ENCODE measurements at places on chromosomes 5 and 9. TPM values are rescaled to one million over a fixed set of nuclear protein-coding genes. Genes with fewer than 3 reads are reported as not detected.

- DNase-seq = no peak
Observed at GRCh38 chr5:102216678-102217077, 79.4 kb downstream of the SLCO4C1 start.

- no peak for DNase-seq
Observed at GRCh38 chr9:35484406-35484805, 5.5 kb upstream of the RUSC2 start.

DNA sequence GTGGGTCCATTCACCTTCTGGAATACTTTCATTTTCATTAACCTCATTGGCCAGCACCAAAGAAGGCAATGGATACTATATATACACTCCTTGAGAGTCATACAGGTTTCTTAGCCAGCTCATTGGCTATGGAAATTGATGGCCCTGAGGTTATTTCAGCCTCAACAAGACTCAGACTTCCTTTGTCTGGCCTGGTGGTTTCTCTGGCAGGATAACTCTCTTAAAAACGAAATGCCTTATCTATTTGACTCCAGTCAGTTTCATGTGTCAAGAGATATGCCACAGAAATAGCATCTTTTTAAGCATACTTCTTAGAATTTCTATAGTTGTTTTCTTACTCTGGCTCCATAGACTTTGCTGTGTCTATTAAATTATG lies 28.9 kb downstream of the CDH9 start:
- no peak for DNase-seq

NR2F1 gene
- total RNA-seq = not detected

DNA sequence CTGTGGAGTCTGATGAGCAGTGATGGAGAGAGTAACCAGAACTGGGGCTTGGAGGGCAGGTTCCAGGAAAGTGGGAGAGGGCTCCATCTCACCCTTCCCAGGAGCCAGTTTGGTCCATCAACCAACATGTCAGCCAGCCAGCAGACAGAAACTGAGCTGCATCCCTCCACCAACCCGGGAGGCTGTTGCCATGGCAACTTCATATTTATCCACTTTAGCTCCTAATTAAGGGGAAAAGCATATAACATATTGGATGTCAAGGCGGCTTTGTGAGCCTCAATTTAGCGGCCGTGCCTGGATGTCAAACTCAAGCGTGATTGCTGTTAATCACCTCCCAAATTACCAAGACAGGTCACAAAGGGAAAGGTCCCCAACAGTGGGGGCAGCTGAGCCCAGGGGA lies 81.5 kb upstream of the ARAP3 start:
- DNase-seq = no peak

- no peak for DNase-seq
Observed at GRCh38 chr5:10515492-10515891, 48.4 kb upstream of the ANKRD33B start.

DNA sequence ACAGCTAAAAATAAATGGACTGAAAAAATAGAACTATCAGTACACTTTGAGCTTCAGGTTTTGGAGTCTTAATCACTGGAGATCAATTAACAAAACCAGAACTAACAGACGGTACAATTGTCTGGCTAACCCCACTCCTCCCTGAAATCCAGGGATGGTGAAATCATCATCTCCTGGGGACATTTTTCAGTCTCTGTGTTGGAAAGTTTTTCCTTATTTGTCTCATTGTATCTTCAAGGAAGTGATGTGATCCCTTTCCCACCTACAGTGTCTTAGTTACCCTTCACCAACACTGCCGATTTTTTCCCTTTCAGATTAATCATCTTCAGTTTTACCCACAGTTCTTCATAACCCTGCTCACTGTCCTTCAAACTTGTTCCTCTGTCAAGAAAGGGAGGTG lies 81.9 kb downstream of the MAP1B start:
- no peak for DNase-seq

DNA sequence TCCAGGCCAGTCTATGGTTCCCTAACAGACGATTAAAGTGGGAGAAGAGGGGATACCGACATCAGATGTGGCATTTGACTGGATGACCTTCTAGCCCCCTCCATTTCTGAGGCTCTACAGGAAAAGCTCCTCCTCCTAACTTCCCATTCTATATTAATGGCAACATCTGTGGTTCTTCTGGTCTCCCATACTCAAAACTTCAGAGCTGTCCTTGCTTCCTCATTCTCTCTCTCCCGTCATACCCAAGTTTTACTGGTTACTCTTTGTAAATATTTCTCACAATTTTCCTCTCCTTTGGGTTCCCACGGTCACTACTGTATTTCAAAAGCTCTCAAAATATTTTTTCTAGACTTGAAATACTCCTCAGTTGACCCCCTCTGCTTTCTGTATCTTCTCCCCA lies 36.0 kb upstream of the IL7R start:
- no peak for DNase-seq

DNA sequence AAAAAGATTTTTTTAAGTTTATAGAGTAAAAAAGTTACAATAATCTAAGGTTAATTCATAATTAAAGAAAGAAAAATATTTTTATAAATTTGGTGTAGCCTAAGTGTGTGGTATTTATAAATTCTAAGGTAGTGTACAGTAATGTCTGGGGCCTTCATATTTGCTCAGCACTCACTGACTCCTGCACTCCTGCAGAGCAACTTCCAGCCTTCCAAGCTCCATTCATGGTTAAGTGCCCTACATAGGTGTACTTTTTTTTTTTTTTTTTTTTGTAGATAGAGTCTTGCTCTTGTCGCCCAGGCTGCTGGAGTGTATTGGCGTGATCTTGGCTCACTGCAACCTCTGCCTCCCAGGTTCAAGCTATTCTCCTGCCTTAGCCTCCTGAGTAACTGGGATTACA lies 10.1 kb downstream of the ACOT12 start:
- no peak for DNase-seq

- DNase-seq = no peak
Observed at GRCh38 chr9:99135456-99135855, 30.5 kb downstream of the TGFBR1 start.
